ENCODE measurements at places on chromosomes 5 and 9.

GRCh38 chr5:77423022-77423750 is 68.9 kb downstream of the WDR41 start:
- DNase-seq: no peak

DNA sequence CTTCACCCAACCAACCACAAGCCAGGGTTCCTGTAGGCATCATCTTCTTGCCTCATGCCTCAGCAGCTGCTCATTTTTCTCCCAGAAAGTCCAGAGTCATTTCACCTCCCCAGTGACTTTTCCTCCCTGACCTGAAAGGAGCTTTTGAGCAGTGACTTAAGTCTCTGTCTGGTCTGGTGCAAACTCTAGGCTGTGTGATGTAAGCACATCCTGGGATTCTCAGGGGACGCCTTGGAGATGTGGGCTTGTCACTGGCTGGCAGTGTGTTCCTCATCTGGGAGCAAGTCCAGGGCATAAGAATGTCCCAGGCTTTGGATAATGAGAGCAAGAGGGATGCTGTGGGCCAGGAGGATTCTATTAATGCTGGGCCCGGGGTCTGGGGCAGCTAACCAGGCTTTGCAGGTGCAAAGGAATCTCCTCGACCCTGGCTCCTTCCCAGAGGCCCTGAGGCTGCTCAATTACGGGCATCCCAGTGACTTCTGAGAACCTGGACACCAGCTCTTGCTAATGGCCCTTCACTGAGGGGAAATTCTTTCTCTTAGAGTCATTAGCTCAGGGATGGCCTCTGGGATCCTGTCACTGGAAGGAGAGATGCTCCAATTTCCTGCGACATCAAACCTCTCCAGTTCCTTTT is 211.0 kb upstream of the PANK3 start:
- no peak for DNase-seq

DNA sequence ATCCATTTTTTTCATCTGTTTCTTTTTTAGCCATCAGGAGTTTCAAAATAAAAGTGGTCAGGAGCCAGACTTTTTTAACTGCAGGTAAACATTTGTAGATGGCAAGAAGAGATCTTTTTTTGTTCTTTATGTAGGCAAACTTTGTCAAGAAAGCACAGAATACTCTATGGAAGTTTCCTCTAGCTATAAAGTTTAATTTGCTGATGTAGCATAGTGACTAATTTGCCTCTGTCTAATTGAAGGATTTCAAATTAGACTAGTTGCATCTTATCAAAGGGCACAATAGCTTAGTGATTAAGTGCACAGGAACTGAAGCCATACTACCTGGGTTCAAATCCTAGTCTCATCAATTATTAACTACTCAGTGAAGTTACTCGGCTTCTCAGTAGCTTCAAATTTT is 22.0 kb downstream of the FGF10 start:
- DNase-seq: no peak

DNA sequence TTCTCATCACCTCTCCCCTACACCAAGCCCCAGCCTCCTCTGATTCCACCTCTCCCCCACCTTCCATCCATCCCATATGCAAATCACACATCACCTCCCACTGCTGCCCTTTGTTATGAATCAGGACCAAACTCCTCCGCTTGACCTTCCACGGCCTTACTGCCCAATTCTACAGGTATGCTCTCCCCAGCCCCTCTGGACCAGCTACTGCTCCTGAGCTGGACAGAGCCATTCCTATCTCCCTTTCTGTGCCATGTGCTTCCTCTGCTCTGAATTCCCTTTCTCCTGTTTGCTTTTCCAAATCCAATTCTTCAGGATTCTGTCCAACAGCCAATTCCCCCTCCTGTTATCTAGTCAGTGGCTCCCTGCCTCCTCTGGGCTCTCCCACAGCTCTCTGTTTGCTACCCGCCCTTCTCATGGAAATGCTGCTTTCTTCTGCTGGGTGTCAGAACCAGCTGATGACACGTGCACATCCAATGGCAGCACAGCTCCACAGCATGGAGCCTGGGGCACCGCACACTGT is 8.3 kb downstream of the FABP6 start:
- no peak for DNase-seq

DNA sequence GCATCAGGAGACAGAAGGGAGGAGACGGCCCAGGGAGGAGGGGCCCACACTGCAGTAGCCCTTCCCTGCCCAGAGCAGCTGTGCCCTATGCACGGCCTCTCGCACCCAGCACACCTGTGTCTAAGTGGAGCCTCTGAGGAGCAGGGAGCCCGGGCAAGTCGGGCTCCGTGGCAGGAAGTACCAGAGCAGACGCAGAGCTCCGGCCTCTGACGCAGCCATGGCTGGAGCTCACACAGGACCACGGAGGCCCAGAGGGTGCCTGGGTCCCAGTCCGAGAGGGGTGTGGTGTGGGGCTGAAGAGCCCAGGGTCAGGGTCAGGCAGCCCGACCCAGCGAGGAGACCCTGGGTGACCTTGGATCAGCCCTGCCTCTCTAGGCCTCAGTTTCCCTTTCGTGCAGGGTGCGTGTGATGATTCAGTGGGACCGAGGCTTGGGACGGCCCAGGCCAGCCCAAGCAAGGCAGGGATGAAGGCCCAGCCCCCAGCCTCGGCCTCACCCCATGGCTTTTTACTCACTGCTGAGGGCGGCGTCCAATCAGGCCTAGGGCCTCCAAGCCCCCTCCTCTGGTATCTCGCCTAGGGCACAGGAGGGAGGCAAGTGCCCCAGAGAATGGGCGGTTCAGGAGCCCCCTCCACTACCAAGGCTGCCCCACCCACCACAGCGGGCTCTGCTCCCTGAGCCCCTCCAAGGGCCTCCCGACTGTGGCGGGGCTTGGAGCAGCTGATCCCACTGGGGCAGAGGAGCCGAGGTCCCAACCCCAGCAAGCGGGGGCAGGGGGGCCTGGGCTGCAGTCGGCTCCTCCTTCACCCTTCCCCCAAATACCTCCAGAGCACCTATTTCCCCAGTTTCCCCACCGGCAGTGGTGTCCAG is 4.3 kb upstream of the AGPAT2 start:
- DNase-seq: no peak

DNA sequence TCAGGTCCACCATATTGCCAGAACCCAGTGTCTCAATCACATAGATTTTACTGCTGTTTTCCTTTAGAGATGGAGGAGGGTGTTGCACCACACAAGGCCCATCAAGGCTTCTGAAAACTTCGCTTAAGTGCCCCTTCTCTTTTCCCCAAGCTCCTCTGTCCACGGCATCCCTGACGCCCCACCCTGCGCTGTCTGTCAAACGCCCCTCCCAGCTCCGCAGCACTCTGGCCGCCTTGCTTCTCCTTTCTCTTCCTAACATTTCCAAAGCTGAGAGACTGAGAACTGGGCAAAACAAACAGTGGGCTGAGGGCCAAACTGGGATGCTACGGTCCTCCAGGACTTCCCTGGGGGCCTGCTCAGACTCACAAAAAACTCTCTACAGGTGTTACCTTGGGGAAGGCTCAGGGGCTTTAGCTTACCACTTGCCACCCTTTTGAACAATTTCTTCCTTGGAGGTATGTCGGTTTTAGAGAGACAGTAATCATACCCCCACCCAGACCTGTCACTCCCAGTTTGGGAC is 28.3 kb upstream of the ERGIC1 start:
- DNase-seq: no peak

GRCh38 chr5:112710896-112711295 is 26.8 kb upstream of the APC start:
- DNase-seq: no peak

All from activated CD8-positive, alpha-beta memory T cell treated with anti-CD3 and anti-CD28 coated beads for 1 hour (primary cell).